ENCODE measurements at places on chromosomes 4 and X. TPM values are rescaled to one million over a fixed set of nuclear protein-coding genes. Genes with fewer than 3 reads are reported as not detected.
A peak's percentile ranks its signal among the peaks of the same experiment; 100 is the strongest.

DNA sequence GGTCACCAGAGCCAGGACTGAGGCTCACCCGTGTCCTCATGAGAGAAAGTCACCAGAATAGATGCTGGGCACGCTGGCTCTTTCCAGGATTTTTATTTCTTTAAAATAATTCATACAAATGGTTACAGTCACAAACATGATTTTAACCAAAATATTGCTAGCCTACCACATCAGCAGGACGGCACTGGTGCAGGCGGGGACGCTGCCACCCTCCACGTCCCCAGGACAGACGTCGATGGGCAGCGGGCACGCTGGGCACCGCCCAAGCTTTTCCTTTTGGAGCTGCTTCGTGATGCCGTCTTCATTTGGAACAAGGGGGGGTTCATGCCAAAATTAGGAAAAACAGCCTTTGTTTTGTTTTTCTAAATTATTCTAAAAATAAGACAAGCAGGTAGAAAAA lies 37.6 kb downstream of the CTBP1 start:
- no peaks in the 10 kb centered on the region for H3K27me3 ChIP-seq
- no peak for DNase-seq
- H3K36me3 ChIP-seq, result peaks cover 2% of the 10 kb centered on the region
- no peak overlapping the region for H3K27ac ChIP-seq
- H3K4me3 ChIP-seq, result no peak overlapping the region

DNA sequence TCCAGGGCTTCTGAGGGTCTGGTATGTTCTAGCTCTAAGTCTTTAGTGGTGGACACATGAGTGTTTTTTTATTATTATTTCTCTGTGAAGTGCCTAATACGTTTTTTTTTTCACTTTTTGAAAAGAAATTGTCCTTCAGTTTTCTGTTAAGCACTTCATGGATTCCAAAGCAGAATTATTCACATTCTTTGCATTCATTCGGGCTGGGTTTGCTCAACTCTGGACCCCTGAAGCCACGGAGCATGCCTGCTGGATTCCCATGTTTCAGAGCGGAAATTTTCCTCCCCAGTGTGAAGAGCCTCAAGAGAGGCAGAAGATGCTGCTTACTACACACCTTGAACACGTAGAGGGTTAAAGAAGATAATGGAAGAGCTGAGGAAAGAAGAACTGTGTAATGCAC lies 107.5 kb downstream of the EGF start:
- H3K27me3 ChIP-seq, result no peaks in the 10 kb centered on the region
- no peaks in the 10 kb centered on the region for H3K36me3 ChIP-seq
- H3K4me3 ChIP-seq, result no peak overlapping the region
- DNase-seq, result peak; percentile 22

DNA sequence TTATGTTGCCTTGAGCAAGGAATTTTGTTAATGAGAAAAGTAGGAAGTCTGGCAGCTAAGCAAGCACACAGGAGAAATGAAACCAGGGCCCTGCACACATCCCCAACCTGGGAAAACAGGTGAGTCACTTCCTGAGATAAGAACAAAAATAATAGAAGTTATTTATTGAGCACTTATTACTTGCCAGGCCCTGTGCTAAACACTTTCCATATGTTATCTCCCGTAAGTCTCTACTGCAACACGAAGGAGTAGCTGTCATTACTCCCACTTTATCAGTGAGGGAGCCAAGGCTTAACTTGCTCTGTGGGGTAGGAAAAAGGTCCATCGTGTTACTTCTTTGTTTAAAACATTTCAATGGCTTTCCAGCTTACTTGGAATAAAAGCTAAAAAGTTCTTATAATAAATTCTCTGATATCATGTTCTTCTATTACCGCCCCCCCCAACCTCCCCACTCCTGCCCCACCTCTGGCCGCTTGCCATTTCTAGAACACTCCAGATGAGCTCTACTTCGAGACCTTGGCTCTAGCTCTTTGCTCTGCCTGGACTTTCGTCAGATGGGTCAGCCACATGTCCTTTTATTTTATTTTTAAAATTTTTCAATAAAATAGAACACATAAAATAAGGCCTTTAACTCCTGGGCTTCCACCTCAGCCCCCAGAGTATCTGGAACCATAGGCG lies 36.3 kb upstream of the PLAC8 start:
- no peak overlapping the region for H3K27ac ChIP-seq
- H3K36me3 ChIP-seq, result no peaks in the 10 kb centered on the region
- peak; percentile 39 for DNase-seq
- H3K27me3 ChIP-seq, result no peaks in the 10 kb centered on the region
- H3K4me1 ChIP-seq, result peaks cover 13% of the 10 kb centered on the region

DNA sequence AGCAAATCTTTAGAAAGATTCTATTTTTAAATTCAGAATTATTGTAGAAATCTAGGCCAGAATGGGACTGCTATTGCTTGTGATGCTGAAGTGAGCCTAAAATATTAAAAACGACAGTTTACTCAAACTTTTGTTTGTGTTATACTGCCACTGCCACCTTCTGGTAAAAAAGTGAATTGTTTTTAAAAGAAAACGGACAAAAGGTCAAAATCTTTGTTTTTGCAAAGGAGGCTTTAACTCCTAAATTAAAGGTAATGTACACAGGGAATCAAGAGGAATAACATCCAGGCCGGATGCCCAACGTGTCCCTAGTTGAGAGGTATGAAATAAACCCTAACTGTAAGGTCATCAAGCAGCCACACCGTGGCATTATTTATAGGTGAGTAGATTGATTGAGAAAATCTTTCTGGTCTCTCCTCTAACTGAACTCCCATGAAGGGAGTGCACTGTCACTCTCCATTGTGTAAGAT lies 338.3 kb upstream of the GALNT7 start:
- no peak for DNase-seq
- no peak overlapping the region for H3K4me3 ChIP-seq
- H3K36me3 ChIP-seq, result no peaks in the 10 kb centered on the region
- no peaks in the 10 kb centered on the region for H3K27me3 ChIP-seq
- 0 out of 2 replicates have a peak, but pooled peaks cover 4% of the 10 kb centered on the region for H3K4me1 ChIP-seq

Gene NAA11
- not detected for total RNA-seq

Gene GC
- total RNA-seq, result not detected

- DNase-seq, result no peak
- H3K27me3 ChIP-seq, result no peaks in the 10 kb centered on the region
- H3K27ac ChIP-seq, result no peak overlapping the region
- H3K4me3 ChIP-seq, result no peak overlapping the region
- H3K36me3 ChIP-seq, result no peaks in the 10 kb centered on the region
Measured at GRCh38 chrX:1341545-1342184, 5.1 kb downstream of the IL3RA start.

- H3K27me3 ChIP-seq, result no peaks in the 10 kb centered on the region
- no peak overlapping the region for H3K27ac ChIP-seq
- no peaks in the 10 kb centered on the region for H3K36me3 ChIP-seq
- no peak for DNase-seq
- no peak overlapping the region for H3K4me3 ChIP-seq
Measured at GRCh38 chrX:107522901-107523300, 73.4 kb downstream of the FRMPD3 start.

DNA sequence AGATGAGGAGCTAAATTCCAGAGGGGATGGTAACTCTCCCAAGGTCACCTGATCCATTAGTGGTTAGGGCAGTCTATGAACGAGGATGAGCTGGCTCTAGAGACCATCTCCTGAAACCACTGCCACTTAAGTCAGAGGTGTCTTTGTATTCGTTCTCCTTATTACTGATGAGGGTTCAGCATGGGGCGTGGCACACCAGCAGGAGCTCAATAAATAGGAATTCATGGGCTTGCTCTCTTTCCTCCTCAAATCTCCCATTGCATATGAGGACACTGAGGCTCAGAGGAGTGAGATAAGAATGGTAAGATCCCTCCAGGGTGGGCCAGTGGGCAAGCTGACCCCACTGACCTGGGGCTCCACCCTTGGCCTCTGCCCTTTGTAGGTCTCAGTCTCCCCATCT lies 1.7 kb upstream of the GATA1 start:
- H3K27me3 ChIP-seq, result no peaks in the 10 kb centered on the region
- no peaks in the 10 kb centered on the region for H3K36me3 ChIP-seq
- no peak for DNase-seq

GRCh38 chr4:14110407-14110806 lies 482.9 kb upstream of the BOD1L1 start:
- DNase-seq, result no peak
- H3K36me3 ChIP-seq, result no peaks in the 10 kb centered on the region
- no peak overlapping the region for H3K27ac ChIP-seq

Gene SHROOM4
- 0.09 TPM for total RNA-seq

DNA sequence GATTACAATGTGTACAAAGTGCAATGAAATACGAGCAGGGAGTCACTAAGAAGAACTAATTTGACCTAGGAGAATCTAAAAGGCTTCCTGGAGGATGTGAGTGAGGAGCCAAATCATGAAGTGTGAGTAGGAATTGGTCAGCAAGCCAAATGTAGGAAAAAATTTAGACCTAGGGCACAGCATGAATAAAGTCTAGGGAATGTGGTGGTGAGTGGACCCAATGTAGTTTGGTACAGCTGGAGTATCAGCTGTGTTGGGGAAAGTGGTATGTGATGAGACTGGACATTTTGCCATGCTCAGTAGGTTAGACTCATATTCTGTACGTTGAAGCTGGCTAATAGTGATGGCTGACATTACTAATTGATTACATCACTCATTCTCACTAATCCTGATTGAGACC lies 191.0 kb downstream of the AFF2 start:
- H3K36me3 ChIP-seq, result no peaks in the 10 kb centered on the region
- no peak for DNase-seq
- H3K4me1 ChIP-seq, result no peaks in the 10 kb centered on the region
- H3K27ac ChIP-seq, result no peak overlapping the region
- no peak overlapping the region for H3K4me3 ChIP-seq

DNA sequence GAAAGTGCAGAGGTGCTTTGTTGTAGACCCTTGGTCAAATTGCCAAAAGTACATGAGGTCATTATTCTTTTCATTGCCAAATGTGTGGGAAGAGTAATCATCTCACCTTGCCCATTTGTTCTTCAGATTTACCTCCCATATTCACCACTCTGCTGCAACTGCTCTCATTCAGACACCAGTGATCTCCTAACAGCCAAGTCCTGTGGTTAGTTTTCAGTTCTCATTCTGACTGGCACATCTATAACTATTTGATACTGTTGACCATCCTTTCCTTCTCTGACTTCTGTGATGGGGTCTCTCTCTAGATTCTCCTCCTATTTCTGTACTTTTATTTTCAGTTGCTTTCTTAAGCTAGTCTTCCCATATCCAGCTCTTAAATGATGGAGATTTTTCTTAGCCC lies 39.8 kb downstream of the GRIA3 start:
- no peaks in the 10 kb centered on the region for H3K36me3 ChIP-seq
- H3K4me3 ChIP-seq, result no peak overlapping the region
- no peaks in the 10 kb centered on the region for H3K27me3 ChIP-seq

- no peaks in the 10 kb centered on the region for H3K4me1 ChIP-seq
- no peaks in the 10 kb centered on the region for H3K27me3 ChIP-seq
- no peaks in the 10 kb centered on the region for H3K36me3 ChIP-seq
- no peak overlapping the region for H3K27ac ChIP-seq
Measured at GRCh38 chrX:101931136-101931487, 715 bp downstream of the ZMAT1 start.

Gene RPS6KA6
- 8.7 TPM for total RNA-seq

- H3K36me3 ChIP-seq, result no peaks in the 10 kb centered on the region
- no peak overlapping the region for H3K4me3 ChIP-seq
- DNase-seq, result no peak
- no peaks in the 10 kb centered on the region for H3K4me1 ChIP-seq
- H3K27ac ChIP-seq, result no peak overlapping the region
- H3K27me3 ChIP-seq, result no peaks in the 10 kb centered on the region
Measured at GRCh38 chrX:72045552-72046277, 86.0 kb downstream of the RTL5 start.

- H3K27ac ChIP-seq, result peak overlapping the region; percentile 37
- no peaks in the 10 kb centered on the region for H3K27me3 ChIP-seq
- H3K36me3 ChIP-seq, result no peaks in the 10 kb centered on the region
- DNase-seq, result peak; percentile 52
- no peak overlapping the region for H3K4me3 ChIP-seq
Measured at GRCh38 chr4:183074288-183074990, 24.6 kb upstream of the WWC2 start.

DNA sequence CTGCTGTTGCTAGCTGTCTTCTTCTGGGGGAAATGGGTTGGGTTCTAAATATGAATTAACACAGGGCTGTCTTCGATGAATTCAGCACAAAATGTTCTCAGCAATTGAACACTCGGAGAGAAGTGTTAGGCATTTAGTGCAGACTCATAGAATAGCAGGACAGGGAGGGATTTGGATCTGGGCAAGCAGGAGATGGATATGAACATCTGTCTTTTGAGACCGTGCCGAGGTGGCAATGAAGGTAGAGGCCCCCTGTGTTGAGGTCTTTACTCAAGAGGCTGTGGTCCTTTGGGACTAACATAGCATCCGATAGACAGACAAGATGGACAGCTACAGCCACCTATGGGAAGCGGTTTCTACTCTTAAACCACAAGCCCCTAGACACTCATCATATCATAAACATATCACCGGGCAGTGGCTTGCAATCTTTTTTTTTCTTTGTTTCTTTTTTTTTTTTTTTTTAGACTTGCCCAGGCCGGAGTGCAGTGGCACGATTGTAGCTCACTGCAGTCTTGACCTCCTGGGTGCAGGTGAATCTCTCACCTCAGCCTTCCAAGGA lies 6.7 kb downstream of the CD99 start:
- H3K4me3 ChIP-seq, result no peak overlapping the region
- DNase-seq, result no peak

Gene UBE2A
- total RNA-seq, result 52.9 TPM

Gene AFM
- 4.1 TPM for total RNA-seq

All from Caco-2 (cell line).